AG04450 (cell line): ENCODE measurements at places on chromosomes 6 and 20.

GRCh38 chr6:73586416-73586974 lies 65.7 kb upstream of the EEF1A1 start:
- DNase-seq, result no peak

- DNase-seq, result no peak
Observed at GRCh38 chr20:44700306-44700705, 14.9 kb upstream of the CCN5 start.

DNA sequence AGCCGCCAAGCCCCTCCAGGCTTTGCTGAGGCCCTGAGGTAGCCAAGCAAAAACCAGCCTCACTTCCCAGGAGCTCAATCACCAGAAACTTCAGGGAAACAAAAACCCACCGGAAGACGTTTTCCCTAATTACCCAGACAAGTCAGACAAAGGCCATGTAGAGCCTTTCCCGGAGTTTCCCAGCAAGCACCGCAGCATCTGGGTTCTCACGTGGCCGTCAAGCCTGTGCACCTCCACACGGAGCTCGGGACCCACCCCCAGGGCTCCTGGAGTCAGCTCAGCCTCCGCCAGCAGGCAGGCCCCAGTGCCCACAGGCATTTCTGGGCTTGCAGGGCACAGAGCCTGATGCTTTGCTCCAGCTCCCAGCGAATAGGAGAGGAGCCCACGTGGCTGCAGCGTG lies 10.1 kb upstream of the MRGBP start:
- no peak for DNase-seq

DNA sequence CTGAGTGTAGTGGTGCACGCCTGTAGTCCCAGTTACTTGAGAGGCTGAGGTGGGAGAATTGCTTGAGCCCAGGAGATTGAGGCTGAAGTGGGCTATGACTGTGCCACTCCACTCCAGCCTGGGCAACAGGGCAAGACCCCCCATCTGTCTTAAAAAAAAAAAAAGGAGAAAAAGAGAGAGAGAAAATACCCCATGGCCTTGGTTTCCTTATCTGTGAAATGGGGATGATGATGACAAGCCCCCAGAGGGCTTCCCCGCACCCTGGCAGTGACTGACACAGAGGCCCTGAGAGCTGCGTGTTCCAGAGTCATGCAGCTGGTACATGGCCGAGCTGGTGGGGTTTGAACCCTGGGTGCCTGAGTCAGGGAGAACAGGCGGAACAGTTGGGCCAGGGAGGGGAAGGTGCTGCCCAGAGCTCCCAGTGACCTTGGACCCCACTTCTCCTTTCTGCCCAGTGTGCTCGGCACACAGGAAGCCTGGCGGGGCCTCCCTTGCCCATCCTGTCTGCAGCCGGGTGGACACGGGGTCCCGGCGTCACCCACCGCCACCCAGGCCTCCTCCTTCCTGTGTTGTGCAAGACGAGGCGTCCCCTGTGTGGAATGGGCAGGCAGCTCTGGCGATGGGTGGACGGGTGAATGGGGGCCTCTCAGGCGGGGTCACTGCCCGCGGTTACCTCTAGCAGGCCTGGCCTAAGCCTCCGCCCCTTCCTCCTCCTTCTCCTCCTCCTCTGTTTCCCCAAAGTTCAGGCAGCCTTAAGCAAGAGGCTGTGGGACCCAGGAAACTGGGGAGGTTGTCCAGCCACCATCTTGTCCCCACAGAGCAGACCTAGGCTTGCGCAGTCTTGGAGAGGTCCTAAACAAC lies 84.2 kb downstream of the CEBPB start:
- DNase-seq, result no peak
